B cell (primary cell): ENCODE measurements at places on chromosomes 1 and 21. TPM values are rescaled to one million over a fixed set of nuclear protein-coding genes. Genes with fewer than 3 reads are reported as not detected.
A peak's percentile ranks its signal among the peaks of the same experiment; 100 is the strongest.

Gene PAQR6
- 1.4 and 1.8 TPM in 2 replicates for total RNA-seq

- no peak for DNase-seq
These were observed 212.4 kb downstream of the ZNF648 start for GRCh38 chr1:181849071-181849470.

Gene GJA8
- not detected in 2 replicates for total RNA-seq

- DNase-seq: no peak
These were observed 3.3 kb upstream of the KISS1 start for GRCh38 chr1:204199579-204199978.

- DNase-seq: no peak
These were observed 17.2 kb downstream of the LSS start for GRCh38 chr21:46211376-46211775.

Gene RSPH1
- total RNA-seq: 0.64 and 1.0 TPM in 2 replicates

GRCh38 chr1:112002514-112002913 lies 13.0 kb upstream of the KCND3 start:
- DNase-seq: no peak

DNA sequence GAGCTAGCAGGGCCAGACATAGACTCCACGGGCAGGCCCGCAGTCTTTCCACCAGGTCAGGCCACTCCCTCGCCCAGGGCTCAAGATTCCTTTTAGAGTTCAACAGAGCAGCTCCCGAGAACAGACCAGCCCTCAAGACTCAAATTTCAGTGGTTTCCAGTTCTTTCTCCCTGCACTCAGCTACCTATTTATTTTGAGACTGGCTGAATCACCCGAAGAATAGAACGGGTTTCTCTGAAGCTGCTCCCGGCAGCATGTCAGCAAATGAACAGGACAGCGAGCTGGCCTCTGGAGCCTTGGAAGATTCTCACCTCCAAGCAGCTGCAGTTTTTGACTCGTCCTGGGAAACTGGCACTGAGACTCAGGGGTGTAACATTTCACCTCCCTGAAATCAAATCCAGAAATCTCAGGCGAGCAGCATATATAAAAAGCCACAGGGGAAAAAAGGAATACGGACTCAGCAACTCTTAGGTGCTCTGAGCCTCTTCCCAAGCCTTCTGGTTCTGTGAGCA lies 177.9 kb downstream of the CLIC6 start:
- DNase-seq: no peak

DNA sequence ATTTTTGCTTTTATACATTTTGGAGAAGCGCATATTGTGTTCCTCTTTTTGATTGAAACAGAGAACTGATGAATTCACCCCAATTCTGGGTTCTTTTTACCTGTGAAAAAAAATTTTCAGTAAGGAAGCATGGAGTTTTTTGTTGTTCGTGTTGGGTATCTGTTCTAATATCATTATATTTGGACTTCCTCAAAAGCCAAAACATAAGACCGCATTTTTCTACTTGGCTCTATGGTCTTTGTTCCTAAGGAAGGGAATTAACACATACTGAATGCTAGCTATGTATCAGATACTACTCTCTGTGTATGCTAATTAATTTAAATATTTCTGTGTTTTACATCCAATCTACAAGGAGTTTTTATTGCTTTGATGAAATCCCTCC lies 12.9 kb downstream of the EPB41 start:
- no peak for DNase-seq

GRCh38 chr1:234631721-234632125 lies 21.7 kb upstream of the IRF2BP2 start:
- DNase-seq: no peak

GRCh38 chr1:39398278-39399021 lies 93.0 kb upstream of the BMP8A start:
- DNase-seq: peak; percentile 24

DNA sequence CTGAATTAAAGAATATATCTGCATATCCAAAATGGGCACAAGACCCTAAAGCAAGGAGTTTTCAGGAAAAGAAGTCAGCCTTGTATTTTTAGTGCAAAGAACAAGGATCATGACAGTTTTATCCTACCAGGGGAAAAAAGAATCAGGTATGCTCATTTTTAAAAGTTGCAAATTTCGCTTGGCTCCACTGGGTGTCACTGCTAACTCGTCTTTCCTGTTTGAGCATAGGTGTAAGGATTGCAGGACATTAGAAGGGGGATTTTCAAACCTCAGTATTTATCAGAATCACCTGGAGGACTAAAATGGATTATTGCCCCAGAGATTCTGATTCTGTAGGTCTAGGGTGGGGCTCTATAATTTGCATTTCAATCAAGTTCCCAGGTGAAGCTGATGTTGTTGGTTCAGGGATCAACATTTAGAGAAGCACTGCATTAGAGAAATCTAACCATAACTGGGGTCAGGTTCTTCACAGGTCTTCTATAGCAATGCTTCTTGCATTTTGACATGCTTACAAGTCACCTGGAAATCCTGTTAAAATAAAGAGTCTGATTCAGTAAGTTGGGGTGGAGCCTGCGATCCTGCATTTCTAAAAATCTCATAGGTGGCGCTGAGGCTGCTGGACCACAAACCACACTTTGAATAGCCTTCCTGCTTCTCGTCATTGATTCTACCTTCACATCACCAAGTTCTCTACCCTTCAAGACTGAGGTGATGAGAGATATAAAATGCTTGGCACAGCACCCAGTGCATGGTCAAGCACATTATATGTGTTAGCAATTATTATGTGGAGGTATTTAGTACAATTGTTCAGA lies 39.6 kb downstream of the NUF2 start:
- DNase-seq: no peak

GRCh38 chr1:103107741-103108375 lies 464 bp downstream of the COL11A1 start:
- DNase-seq: no peak

DNA sequence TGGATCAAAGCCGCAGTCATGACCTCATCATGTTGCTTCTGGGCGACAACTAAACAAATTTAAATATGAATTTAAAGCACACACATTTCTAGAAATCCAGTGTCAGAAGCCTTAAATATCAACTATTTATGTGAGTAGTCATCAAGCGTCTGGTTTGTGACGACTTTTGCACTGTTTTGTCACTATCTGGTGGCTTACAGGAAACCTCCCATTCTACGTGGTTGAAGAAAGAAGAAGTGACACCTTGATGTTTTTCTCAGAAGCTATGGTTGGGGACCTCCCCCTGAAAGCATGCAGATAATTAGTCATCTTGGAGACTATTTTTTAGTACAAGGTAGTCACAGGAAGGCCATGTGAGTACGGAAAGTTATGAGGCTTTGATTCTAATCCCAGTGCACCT lies 58.5 kb downstream of the TENT5C start:
- DNase-seq: peak; percentile 92

DNA sequence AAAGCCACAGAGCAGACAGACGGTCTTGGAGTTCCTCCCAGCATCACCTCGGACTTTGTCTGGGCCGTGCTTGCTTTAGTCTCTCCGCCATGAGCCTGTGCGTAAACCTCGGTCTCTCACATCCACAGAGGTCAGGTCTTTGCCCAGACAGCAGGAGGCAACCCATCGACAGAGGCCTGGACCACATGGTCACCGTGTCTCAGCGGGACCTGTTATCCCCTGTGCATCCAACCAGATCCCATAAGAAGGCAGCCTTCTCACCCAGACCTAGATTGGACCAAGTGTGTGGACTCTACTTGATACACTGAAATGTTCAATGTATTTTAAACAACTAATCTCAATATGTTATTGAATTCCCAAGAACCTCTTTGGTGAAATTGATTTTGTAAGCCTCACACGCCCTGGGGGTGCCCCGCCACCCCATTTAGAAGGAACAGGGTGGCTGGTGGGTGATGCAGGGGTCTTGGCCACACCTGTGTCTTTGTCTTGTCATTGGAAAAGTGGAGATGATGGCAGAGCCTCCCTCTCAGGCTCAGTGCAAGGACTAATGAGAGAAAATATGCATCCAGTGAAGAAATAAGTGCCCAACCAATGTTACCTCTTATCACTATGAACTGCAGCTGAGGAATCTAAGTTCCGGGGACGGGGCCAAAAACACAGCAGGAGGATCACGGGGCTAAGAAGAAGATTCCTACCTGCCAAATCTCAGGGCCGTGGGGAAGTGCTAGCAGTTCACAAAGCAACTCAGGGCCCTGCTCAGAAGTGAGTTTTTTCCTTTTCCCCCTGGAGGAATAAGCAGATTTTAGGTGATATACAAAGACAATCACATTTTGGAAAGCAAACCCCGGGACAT lies 101.6 kb upstream of the BACE2 start:
- no peak for DNase-seq
